ENCODE measurements at places on chromosomes 6 and 20.

DNA sequence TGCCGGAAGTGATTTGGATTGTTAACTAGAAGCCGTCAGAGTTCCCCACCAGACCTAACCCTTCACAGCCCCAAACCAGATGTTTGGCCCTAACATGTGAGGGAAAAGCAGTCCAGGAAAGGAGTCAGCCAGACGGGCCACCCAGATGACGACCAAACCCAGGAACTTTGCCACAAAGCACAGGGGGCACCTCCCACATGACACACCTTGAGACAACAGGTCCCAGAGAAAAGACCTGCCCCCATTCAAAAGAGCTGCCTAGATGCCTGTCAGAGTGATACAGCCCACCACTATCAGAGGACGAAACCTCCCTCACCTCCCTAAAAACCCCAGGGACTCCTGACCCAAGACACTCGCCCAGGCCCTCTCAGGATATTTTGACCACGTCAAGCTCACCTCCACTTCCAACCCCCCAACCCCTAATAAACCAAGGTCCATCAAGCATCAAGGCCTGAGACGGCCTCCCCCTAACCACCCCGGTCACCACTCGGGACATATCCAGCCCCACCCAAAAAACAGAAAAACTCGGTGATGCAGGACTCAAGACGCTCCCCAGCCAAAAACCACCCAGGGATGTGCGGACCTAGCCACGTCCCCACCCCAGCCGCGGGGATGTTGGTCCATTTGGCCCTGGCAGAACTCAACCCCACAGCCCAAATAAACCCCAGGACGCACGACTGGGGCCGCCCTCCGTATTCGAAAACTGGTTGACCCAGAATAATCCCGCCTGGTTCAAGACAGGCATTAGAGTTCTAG, 662 bp downstream of the ZNF343 start:
- no peak for DNase-seq

DNA sequence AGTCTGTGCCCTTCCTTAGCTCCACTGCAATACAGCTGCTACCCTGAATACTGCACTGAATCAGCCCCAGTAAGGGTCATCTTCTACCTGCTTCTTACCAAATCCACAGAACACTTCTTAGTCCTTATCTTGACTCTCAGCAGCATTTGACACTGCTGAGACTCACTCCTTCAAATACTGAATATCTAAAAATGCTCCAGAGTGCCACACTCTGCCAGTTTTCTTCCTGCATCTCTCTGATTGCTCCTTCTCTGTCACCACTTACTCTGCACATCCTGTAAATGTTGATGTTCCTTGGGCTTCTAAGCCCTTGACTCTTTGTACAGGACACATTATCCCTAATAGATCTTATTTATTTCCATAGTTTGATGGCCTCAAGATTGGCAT, 19.8 kb downstream of the MAN1A1 start:
- DNase-seq = no peak

- no peak for DNase-seq
Observed at GRCh38 chr20:18404172-18404571, 62.7 kb downstream of the DZANK1 start.

DNA sequence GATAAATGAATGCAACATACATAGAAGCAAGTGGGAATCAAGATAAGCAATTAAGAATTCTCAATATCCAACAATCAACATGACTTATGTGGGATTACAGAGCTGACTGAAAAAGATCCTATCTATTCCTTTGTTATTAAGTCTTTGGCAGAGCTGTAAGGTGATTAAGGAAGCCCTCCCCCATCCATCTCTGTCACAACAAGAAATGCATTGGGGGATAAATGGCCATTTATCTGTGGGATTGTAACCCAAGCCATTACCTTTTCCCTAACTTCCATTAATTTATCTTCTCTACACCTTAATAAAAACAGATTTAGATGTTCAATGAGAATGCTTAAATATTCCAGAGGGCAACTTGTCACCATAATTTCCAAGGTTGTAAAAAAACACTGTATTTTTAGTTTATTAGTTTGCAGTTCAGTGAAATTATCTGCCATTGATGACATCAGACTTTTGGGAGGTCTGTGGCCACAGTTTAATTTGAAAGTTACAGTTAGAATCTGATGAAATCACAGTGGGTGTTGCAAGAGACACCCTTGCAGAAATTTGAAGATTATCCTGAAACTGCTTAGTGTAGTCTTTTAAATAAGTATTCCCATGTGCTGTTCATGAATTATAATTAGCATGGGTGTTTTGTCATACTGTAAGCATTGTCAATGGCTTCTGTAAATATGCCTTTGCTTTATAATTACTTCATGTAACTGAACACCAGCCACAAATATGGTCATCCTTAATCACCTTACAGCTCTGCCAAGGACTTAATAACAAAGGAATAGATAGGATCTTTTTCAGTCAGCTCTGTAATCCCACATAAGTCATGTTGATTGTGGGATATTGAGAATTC, 49.4 kb upstream of the FYN start:
- no peak for DNase-seq

DNA sequence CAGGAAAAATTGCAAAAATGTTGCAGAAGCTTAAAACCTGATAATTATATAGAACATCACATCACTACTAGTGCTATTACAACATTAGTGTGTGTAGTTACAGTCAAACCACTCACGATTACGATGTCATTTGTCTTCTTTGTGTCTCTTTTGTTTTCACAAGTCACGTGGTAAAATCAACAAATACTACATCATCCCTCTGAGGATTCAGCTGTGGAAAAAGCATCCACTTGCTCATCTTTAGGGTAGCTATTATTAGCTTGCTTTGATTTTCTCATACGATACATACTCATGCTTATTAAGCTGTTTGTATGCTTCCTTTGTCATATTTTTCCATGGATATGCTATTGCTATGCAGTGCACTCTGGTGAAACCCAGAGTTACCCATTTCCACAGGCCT, 22.2 kb upstream of the ATXN1 start:
- no peak for DNase-seq

DNA sequence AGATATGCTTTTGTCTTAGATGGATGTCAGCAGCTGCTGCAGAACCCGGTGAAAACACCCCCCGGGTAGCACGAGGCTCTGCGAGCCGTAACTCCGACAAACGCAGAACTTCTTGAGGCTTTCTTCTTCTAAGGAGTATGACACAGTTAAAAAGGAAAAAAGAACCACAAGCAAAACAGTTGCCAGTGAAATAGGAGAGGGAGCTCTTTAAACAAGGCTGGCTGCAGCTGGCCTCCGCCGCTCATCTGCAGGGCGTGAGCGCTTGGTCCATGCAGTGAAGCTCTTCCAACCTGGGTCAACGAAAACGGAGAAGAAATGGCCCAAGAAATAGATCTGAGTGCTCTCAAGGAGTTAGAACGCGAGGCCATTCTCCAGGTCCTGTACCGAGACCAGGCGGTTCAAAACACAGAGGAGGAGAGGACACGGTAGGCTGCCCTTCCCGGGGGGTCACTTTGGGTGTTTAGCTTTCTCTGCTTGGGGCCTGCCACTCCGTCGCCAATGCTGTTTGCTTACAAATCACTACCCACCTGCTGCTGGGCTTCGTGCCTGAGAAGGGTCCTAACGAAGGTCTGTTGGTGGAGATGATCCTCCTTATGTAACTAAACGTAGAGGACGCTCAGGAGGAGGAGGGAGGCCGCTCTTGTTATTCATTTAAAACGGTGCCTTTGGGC, 13.2 kb downstream of the SYTL3 start:
- no peak for DNase-seq

DNA sequence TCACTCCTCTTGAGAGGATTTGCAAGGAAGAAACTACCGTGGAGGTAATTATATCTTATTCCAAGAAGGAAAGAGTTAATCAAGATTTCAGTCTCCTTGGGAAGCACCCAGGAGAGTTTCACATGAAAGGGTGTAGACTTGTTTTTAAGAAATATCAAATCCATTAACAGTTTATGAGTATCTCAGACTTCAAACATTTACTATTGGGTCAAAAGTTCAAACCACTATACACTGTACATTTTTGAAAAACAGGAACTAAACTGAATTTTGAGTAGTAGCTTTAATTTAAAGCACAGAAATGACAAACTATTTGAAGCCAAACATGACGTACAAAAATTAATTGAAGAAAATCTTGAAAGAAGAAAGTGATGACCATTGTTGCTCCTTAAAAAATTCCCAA, 164.0 kb downstream of the FOXC1 start:
- DNase-seq = no peak

DNA sequence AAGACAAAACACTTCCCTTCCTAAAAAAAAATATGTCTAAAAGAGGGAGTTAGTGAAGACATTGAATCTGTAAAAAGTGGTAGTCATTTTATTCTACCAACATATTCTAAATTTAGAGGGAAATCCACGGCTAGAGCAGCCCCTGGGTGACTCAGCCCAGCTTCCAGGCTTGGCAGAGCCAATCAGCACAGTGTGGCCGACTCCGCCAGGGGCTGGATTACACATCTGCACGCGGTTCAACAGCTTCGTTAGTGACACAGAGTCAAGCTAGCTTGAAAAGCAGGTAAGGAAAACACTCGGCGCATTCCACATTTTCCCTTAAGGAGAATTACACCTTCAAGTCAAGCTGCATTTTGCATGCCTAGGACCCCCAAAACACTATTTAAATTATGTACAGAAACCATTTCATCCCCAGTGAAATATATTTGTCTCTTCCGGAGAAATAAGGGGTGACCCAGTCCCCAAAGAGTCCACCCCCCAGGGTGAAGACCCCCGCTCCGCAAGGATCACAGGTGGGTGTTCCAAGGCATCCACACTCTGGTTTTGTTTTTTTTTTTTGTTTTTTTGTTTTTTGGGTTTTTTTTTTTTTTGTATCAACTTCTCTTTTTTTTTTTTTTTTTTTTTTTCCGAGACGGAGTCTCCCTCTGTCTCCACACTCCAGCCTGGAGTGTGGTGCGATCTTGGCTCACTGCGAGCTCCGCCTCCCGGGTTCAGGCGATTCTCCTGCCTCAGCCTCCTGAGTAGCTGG, 58.4 kb upstream of the ARID1B start:
- DNase-seq = no peak

DNA sequence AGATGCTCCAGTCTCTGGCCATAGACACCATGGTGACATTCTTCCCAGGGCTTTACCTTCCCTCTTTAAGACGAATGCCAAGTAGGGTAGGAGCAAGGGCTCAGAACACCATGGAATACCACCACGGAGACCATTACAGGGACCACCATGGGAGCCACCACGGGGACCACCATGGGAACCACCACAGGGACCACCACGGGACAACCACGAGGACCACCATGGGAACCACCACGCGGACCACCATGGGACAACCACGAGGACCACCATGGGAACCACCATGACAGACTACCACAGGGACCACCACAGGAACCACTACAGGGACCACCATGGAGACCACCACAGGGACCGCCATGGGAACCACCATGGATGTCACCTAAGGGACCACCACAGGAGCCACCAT, 66.9 kb upstream of the MPC1 start:
- no peak for DNase-seq

GRCh38 chr6:106283481-106283880, 42.1 kb downstream of the ATG5 start:
- no peak for DNase-seq

- no peak for DNase-seq
Observed at GRCh38 chr6:154154389-154154967, 115.4 kb downstream of the OPRM1 start.

DNA sequence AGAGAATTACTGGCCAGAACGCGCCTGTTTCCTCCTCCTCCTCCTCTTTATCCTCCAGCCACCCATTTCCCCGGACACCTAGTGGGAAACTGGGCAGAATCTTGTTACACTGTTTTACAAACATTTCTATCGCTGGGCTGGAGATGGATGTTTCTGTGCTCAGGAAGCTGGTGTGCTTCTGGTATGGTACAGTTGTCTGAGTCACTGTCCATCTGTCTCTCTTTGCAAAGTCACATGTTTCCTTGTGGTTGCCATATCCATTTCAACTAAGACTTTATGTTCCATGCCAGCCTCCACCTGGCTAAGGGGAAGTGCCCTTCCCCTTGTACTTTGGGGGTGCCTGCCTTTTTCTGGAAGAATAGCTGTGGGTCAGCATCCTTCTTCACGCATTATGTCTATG, 52.9 kb upstream of the SLC22A16 start:
- no peak for DNase-seq

DNA sequence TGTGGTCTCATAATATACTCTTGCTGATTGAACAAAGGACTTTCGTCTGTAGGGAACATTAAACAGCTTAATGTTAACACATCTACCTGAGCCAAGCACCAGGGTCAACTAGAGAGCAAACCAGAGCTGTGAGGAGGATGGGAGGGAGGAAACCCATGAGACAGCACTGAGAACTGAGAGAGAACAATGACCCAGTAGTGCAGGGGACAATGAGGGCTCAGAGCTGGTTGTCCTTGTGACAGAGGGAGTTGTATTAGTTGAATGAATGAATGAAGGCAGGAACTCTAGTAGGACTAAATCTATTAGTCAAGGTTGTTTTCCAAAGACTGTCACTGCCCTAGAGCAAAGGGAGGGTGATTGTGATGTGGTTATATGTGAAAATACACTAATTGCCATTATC, 28.2 kb upstream of the GSTA4 start:
- DNase-seq = no peak

GRCh38 chr6:110415086-110415916, at the start of gene DDO:
TSS of gene DDO (minus strand) at chr6:110415575. CDS start at chr6:110413462, 2,113 bp downstream.
- peak; percentile 70 for DNase-seq

DNA sequence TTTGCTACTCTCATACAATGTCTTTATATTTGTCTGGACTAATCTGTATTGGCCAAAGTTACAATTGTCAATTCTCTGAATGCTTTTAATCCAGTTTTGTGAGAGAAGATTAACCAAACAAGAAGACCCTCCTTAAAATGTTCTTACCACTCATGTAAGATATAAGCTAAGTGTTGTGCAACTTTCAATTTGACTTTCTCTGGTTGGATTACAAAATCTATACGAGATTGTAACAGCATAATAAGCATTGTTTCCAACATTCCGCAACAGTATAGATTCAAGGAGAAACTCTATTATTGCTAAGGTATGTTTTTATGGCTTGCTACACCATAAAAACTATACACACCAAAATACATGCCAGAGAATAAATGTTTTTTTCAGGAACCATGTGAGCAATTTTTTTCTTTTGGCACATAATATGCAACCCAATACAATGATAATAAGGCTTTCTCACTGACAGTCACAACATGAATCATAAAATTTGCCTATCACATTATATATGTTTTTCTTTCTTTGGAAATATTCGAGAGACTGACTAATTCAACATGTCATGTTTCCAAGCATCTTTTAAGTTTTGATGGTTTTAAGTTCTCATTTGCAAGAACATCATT, 12.2 kb upstream of the TRPC4AP start:
- no peak for DNase-seq

DNA sequence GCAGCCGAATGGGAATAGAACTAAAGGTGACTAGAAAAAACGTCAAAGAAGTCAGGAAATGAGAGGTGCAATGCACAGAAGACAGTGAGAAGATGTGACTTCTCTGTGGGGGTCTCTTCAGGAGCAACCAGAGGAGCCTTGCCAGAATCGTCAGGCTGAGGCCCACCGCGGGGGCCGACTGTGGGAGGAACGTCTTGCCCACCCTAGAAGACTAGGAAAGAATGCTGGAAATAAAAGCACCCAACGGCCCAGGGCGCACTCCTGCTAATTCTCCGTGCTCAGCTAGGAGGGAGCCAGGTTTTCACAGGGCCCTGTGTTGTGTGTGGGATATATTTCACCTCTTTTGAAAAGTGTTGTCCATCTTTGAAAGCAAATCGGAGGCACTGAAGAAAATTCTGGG, 129.2 kb downstream of the SMOC2 start:
- no peak for DNase-seq
